ENCODE measurements at places on chromosomes 3 and 15.

GRCh38 chr3:105473521-105474223 is 107.0 kb downstream of the ALCAM start:
- no peak for DNase-seq

DNA sequence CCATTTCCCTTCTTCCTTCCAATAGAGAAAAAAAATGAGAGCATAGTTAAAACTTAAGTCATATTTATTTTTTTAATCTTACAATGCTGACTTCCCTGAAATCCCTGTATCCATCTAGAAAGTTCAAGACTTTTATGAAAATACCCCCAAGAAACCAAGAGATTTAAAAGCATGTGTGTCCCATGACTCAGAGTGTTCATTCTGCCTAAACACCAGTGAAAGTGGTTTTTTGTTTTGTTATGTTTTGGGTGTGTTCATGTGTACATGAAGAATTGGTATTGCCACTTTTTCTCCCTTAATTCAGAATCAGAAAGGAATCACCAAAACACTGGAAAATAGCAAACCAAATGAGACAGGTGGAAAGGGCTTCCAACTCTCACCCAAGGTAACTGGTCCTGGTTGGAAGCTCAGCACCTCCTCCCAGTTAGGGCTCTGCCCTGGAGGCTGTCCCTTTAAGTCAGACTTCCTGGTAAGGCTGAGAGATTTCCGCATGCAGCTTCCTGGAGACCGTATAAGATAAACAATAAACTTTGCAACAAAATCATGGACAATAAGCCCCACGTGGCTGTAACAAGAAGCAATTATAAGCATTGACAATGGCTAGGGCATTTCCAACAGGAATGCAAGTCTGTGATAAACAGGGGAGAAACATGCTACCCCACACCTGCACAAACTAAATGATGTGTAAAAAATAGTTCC is 121.9 kb upstream of the ARHGEF3 start:
- no peak for DNase-seq

DNA sequence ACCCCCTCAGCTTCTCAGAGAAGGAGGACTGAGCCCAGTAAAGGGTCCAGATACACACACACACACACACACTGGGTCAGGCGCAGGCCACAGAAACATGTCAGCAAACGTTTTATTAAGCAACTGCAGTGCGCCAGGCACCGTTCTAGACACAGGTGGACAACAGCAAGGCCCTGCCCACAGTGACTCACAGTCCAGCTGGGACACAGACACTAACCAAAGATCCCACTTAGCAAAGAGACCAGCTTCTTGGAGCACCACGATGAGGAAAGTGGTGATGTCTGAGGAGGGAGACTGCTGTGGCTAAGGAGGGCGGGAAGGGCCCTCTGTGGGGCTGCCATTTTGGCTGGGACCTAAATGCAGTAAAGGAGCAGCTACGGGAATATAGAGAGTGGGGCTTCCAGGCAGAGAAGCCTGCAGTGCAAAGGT is 2.8 kb upstream of the VILL start:
- no peak for DNase-seq

GRCh38 chr3:123759311-123759710 is 124.8 kb downstream of the MYLK start:
- DNase-seq: no peak

- no peak for DNase-seq
These were observed 100.9 kb upstream of the CRBN start for GRCh38 chr3:3280396-3280795.

DNA sequence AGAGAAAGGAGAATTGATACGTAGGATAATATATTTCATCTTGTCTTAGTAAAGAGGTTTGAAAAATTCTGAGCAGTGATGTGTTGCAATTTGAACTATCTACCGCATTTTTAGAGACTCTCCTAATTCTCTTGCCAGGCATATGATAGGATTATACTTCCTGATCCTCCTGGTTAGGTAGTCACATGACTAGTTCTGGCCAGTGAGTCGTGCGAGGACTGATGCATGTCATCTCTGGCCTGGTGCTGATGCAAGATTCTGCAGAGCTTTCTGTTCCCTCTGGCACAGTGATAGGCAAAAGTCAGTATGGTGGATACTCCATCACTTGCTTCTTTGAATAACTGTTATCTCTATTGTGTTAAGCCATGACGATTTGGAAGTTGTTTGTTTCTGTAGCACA is 277.6 kb upstream of the NAALADL2 start:
- DNase-seq: no peak

- DNase-seq: no peak
These were observed 291.3 kb downstream of the TLE3 start for GRCh38 chr15:69806287-69806915.

DNA sequence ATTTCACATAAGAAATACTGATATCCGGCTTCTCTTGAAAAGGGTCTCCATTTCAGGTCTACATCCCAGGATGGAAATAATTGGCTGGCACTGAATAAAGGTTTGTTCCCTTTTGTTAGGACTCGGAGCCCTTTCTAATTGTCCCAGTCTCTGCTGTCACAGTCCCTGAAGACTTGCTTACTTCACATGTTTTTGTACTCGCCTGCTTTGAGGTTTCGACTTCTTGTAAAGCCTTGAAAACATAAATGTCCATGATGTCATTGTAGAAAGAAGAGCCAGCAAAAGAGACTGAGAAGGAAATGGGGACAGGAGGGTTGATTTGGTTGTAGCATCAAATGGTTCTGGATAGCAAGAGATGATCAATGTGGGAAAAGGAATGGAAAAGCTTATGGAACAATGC is 963.4 kb upstream of the SEMA6D start:
- no peak for DNase-seq

GRCh38 chr3:99783011-99783573 is 34.6 kb upstream of the CMSS1 start:
- DNase-seq: no peak

- DNase-seq: no peak
These were observed 231.5 kb downstream of the ALCAM start for GRCh38 chr3:105598042-105598796.

GRCh38 chr3:151275091-151275490 is 3.3 kb downstream of the P2RY14 start:
- DNase-seq: no peak

GRCh38 chr3:9630550-9631139 is 18.7 kb upstream of the MTMR14 start:
- no peak for DNase-seq

- no peak for DNase-seq
These were observed 28.6 kb downstream of the USP4 start for GRCh38 chr3:49311283-49311682.

GRCh38 chr15:69393831-69394491 is 20.2 kb upstream of the KIF23 start:
- no peak for DNase-seq

GRCh38 chr3:48528754-48529153 is 24.8 kb upstream of the SHISA5 start:
- DNase-seq: no peak

- no peak for DNase-seq
These were observed 36.7 kb downstream of the CIP2A start for GRCh38 chr3:108552267-108553159.

- DNase-seq: no peak
These were observed 30.4 kb downstream of the RORA start for GRCh38 chr15:61198722-61199121.

DNA sequence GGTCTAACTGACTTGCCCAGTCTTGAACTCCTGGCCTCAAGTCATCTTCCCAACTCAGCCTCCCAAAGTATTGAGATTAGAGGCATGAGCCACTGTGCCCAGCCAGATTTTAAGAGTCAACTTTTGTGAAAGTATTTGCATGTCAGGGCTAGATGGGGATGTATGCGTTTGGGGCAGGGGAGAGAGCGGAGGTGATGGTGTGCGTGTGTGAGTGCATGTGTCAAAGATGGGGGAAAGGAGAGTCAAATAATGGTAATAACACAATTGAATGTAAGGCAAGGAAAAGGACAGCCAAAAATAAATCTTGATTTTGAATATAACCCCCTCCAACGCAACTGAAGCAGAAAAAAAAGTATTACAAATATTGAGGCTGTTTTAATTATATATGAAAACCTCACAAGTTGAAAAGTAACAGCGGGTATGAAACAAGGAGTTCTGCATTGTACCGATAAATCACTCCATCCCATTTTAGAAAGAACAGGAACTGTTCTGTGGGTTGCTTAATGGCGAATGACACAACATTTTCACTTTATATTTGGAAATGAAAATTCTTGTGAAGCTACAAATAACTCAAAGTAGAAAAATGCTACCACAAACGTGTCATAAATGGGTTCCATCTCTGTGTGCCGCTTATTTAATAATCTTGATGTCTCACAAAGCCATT is 29.9 kb upstream of the LDHAL6B start:
- no peak for DNase-seq

DNA sequence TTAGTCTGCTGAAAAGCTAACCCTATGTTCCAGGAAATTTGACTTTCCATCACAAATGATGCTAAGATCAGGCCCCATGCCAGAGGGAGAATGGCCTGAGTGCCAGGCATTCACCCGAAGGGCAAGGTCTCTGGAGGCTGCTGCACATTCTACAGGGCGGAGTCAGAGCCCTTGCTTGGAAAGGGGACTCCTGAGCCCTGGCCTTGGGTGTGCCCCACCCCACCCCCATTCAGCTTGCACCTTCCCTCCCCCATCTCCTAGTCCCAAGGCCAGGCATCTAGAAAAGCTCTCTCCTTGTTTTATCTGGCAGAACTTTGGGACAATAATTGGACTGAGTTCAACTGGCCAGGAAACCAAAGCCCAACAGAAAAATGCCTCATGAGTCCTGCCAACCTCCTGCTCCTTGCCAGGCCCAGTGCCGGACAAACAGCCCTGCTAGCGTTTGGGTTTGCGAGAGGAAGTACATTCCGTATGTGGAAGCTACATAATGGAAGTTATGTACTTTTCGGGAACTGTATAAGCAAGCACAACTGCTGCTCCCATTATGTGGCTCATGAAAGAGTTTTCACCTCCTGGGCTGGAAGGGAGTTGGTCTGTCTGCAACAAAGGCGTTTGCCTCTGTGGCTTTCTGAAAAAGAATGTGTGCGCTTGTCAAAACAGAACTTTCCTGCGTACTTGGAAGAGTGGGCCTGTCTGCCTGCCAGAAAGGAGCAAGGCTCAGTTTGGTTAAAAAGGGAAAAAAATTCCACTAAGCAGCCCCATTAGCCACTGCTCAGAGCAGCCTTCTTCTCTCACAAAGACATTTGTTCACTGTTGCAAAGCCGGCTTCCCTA is 321.5 kb upstream of the CTNNB1 start:
- DNase-seq: no peak

DNA sequence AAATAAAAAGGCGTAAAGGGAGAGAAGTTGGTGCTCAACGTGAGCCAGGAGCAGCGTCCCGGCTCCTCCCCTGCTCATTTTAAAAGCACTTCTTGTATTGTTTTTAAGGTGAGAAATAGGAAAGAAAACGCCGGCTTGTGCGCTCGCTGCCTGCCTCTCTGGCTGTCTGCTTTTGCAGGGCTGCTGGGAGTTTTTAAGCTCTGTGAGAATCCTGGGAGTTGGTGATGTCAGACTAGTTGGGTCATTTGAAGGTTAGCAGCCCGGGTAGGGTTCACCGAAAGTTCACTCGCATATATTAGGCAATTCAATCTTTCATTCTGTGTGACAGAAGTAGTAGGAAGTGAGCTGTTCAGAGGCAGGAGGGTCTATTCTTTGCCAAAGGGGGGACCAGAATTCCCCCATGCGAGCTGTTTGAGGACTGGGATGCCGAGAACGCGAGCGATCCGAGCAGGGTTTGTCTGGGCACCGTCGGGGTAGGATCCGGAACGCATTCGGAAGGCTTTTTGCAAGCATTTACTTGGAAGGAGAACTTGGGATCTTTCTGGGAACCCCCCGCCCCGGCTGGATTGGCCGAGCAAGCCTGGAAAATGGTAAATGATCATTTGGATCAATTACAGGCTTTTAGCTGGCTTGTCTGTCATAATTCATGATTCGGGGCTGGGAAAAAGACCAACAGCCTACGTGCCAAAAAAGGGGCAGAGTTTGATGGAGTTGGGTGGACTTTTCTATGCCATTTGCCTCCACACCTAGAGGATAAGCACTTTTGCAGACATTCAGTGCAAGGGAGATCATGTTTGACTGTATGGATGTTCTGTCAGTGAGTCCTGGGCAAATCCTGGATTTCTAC is at the start of gene RARB:
Gene RARB (plus strand): TSS at position 322 of the 847 bp plus-strand sequence. CDS start 469 bp downstream, at position 791.
- DNase-seq: no peak

DNA sequence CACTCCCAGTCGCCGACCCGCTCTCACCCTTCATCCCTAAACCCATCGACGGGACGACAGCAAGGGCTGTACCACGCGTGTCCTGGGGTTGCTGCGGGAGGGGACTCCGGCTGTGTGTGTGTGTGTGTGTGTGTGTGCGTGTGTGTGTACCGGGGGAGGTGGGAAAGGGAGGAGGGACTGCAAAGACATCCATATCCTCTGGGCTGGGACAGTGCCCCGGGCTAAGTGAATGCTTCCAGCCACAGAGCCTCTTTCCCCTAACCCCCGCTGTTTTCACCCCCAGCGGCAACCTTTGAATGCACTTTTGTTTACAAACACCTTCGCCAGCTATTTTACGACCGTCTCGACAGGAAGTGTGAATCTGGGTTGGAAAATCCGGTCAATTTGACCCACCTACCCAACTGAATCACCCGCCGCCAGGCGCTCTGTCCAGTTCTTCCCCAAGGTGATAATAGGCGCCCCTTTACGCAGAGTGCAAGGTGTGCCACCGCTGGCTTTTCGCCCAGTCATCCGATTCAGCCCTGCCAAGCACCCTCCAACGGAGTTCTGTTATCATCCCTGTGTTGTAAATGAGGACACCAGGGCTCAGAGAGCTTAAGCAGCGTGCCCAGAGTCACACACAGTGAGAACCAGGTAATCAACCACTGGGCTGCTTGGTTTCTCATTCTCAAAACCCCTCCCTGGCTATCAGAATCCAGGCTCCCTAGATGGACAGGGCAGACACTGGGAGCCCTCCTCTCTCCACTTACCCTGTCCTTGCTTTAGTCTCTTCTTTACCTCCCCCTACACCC is 739 bp upstream of the AMOTL2 start:
- no peak for DNase-seq

DNA sequence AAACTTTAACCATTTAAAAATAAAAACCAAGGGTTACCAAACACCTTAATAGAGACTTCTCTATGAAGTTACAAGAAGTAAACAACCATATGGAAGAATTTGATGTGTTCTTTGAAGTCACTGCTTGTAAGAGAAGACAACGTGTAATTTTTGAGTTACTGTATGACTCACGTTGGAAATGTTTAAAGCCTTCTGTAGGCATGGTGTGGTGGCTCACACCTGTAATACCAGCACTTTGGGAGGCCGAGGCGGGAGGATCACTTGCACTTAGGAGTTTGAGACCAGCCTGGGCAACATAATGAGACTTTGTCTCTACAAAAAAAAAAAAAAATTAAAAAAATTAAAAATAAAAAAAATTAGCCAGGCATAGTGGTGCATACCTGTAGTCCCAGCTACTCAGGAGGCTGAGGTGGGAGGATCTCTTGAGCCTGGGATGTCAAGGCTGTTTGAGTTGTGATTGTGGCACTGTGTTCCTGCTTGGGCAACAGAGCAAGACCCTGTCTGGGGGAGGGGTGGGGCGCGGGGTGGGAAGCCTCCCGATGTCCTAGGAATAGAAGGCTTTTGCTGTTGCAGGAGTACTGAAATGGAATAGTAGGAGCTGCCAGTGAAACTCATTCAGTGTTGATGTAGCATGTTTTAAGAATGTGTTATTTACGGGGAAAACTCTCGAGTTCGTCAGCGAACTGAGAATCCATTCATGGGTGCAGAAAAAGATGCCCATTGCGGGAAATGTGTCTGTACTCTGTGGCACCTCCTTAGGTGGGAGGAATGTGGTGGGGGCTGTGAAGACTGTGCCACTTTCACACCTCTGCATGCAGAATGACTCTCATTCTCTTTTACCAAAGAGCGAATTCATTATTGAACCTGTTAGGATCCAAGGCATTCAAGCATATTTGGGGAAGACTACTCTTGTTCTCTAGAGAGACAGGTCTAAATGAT is 134.2 kb downstream of the FNDC3B start:
- DNase-seq: no peak
